ENCODE measurements at places on chromosomes 7 and 10.

- DNase-seq = no peak
Observed at GRCh38 chr7:141294143-141294829, 220.4 kb downstream of the TMEM178B start.

- DNase-seq = peak; percentile 79
Observed at GRCh38 chr7:127831318-127832219, 179.6 kb downstream of the SND1 start.

GRCh38 chr10:23917251-23917840, 291.6 kb upstream of the KIAA1217 start:
- no peak for DNase-seq

- DNase-seq = peak; percentile 55
Observed at GRCh38 chr7:129376076-129376777, 58.0 kb upstream of the STRIP2 start.

GRCh38 chr7:135944753-135945152, 32.4 kb downstream of the MTPN start:
- DNase-seq = no peak

DNA sequence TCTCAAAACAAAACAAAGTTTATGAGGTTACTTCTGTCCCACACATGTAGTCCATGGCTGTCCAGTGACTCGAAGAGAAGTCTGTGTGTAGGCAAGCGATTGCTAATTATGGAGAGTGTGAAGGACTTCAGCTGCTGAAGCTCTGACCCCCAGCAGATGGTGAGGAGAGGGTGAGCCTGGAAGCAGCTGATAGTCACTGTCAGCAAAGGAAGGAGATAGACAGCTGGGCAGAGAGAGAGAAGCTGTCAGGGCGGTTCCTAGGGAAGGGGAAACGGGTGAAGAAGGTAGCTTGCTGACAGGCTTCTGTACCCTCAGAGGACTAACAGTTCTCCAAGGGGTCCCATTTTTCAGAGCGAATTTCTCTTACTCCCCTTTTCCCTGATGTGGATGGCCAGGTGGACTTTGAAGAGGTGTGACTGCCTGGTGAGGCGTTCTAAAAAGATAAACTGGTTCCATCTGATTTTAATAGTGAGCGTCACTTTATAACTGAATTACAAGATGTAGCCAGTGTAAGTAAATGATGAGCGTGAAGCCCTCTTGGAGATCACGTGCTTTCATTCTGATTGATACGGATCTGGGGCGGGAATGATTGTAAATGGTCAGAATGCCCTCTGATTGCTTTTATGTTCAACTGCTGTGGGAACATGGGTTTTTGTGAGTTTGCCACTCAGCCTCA, 12.1 kb downstream of the ZSCAN21 start:
- DNase-seq = no peak

DNA sequence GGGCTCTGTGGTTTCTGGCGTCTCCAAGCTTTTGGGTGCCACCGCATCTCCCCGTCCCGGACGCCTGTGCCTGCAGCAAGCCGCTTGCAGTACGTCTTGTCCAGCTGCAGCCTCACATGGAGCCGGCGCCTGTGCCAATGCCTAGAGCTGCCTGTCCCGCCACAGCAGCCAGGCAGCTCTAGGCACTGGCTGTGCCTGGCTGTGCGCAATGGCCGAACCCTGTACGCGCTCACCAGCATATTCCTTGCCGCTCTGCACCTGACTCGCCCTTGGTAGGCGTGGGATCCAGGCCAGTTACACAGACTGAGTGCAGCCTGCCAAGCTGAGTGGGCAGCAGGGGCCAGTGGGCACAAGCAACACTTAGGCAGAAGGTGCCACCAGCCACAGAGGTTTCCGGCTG, 381.2 kb upstream of the SORCS1 start:
- DNase-seq = no peak

- DNase-seq = no peak
Observed at GRCh38 chr10:35372329-35372728, 36.0 kb downstream of the CCNY start.
